ENCODE measurements at places on chromosomes 4 and X.

DNA sequence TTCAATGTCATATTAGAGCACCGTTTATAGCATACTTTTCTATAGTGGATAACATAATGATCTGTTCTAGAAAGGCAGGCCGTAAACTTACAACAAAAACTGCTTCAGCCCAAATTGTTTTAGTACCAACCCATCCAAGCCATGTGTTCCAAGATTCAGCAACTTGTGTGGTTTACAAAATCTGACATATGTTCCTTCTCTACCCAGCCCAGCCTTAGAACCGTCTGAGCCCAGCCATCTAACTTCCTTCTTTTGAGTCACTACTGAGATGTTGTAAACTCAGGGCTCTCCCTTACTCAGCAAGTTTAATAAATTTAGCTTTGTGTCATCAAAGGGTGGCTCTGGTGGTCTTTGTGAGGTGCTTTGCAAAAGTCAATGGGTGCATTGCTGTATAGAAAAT lies 32.4 kb upstream of the REPS2 start:
- DNase-seq: no peak

GRCh38 chrX:41025926-41026701 lies 59.1 kb upstream of the USP9X start:
- peak; percentile 24 for DNase-seq

- peak; percentile 18 for DNase-seq
Observed at GRCh38 chr4:4853371-4853823, 6.1 kb upstream of the MSX1 start.

GRCh38 chr4:14234307-14234706 lies 606.8 kb upstream of the BOD1L1 start:
- DNase-seq: no peak

- no peak for DNase-seq
Observed at GRCh38 chrX:147174591-147174990, 360.0 kb upstream of the CXorf51A start.

GRCh38 chrX:13664020-13664419 lies 11.1 kb downstream of the TCEANC start:
- no peak for DNase-seq

Measured in right hindlimb (tissue), 1 donor.